ENCODE measurements at places on chromosomes 16 and 17.

DNA sequence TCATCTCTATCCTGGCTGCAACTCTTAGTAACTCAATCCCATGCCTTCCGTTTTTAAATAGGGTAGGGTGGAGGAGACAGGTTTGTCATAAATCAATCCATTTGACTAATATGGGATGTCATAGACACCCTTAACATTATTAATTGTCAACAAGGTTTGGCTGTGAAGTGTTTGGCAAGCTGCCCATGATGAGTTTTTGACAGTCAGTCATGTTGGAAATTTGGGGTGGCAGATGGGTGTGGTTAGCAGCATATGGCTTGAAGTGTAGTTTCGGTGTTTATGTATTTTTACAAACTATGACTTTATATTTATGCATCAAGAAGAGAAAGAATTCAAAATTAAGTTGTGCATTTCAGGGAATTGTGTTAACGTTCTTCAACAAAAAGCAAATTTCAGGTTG, 221.8 kb upstream of the CDH5 start:
- no peak for DNase-seq

GRCh38 chr17:80296221-80296620, 35.6 kb downstream of the RNF213 start:
- DNase-seq: no peak

DNA sequence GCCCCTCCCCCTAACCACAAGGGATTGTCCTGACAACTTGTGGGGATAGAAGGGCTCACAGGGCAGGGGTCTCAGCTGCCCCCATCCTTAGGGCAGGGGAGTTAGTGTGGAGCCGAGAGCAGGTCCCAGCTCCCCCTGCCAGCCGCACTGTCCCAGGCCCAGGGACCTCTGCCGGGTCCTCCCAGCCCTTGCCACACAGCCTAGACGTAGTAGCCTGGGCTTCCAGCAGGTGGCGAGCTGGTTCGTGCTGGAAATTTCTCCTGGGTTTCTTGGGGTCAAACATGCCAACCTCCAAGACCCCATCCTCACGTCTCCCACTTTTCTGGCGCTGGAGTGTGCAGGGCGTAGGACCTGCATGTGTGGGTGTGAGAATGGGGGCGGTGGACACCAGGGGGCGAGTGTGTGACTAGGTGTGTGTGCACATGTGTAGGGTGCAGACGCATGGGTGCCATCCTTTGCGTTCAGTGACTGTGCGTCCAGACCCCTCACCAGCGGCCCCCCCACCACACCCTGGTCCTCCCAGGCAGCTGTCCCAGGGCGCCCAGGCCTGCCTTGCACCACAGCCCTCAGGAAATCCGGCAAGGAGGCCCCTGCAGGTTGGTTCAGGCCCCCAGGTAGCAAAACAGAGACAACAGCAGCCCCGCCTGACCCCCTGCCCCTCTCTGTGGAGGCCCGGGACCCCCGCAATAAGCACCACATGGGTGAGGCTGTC, 29.5 kb downstream of the SBK1 start:
- DNase-seq: peak; percentile 67

DNA sequence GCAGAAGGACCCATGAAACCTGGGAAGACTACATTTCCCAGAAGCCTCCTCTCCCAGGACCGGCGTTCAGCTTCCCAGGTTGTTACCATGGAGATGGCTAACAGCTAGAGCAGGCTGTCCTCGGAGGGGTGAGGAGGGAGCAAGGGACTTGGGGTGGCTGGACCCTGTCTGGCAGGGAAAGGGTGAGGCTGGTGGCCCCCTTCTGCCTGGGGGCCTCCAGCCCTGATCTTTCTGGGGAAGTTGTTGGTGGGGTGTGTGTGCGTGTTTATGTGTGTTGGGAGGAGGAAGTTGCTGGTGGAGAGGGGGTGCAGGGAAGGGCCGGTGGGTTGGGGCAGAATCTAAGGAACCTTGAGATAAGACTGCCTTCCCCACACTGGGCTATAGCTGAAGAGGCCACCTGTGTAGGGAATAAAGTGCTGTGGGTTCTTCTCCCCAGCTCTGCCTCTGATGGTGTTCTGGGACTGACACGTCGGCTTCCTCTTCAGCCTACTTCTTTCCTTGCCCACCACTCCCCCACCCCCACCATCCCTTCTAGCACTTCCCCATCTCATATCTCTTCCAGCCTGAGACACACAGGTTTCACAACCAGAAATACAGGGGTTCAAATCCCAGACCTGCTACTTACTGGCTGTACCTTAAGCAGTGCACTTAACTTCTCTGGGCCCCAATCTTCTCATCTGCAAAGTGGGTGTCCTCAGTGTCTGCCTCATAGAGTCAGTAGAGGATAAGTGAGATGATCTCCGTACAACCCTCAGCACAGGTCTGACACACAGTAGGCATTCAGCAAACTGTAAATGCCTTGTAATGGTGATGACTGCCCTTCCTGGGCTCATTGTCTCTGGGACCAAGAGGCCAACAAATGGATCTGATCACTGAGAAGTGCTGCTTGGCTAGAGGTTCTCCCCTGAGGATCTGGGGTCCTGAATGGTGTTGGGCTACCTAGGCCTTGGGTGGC, at the start of gene DRC7:
TSS of gene DRC7 (plus strand) at position 82 of the 955 bp plus-strand sequence. CDS start 3,144 bp downstream, outside the sequence.
- peak; percentile 67 for DNase-seq

DNA sequence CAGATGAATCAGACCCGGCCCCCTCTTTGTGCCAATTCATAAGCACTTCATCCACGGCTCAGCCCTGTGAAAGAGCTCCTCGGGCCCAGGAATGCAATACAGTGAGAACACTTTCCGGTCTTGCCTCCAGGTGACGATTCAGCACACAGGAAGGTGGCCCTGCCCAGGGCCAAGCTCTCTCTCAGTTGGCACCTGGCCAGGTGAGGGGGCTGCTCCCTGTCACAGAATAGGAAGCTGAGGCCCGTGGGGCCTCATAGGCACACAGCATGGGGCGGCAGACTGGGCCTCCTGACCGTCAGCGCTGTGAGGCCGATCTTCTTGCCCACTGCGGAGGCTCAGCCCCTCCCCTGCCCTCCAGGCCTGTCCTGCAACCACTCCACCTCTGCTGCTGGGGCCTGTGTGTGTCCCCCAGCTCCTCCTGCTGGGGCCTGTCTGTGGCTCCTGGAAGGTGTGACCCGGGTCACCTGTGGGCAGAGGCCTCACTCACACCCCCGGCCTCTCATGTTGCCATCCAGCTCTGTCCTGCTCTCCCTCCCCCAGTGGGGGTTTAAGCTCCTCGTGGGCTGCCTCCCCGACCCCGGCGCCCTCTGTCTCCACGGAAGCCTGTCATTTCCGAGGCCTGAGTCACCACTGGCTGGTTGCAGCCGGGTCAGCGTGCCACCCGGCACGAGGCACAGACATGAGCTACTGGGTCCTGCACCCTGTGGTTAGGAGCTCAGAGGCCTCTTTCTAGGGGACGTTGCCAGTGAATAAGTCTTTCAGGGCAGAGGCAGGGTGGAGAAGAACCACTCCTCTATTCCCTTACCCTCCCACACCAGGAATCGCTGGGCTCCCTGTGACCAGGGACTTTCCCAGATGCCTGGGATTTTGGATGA, 114.4 kb downstream of the SEC14L1 start:
- no peak for DNase-seq

- DNase-seq: no peak
Measured at GRCh38 chr16:88469615-88470395, 16.7 kb downstream of the ZFPM1 start.

- peak; percentile 38 for DNase-seq
Measured at GRCh38 chr16:10040136-10041080, 141.8 kb downstream of the GRIN2A start.

GRCh38 chr16:68539711-68540239, 684 bp downstream of the ZFP90 start:
- no peak for DNase-seq

- DNase-seq: no peak
Measured at GRCh38 chr17:27354491-27355081, 60.7 kb downstream of the WSB1 start.

- no peak for DNase-seq
Measured at GRCh38 chr16:66513111-66513723, 36.7 kb downstream of the TK2 start.

GRCh38 chr17:82046903-82047302, 4.7 kb downstream of the RFNG start:
- no peak for DNase-seq

- no peak for DNase-seq
Measured at GRCh38 chr16:11450136-11450535, 104.9 kb downstream of the RMI2 start.

GRCh38 chr16:56600398-56600999, 7.9 kb upstream of the MT2A start:
- peak; percentile 21 for DNase-seq

DNA sequence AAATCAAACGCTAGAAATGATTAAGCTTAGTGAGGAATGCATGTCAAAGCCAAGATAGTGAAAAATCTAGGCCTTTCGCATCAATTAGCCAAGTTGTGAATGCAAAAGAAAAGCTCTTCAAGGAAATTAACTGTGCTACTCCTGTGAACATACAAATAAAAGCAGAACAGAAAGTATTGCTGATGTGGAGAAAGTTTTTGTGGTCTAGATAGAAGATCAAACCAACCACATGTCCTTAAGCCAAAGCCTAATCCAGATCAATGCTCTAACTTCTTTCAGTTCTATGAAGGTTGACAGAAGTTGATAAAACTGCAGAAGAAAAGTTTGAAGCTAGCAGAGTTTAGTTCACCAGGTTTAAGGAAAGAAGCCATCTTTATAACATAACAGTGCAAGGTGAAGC, 1044.6 kb downstream of the CDH11 start:
- no peak for DNase-seq

DNA sequence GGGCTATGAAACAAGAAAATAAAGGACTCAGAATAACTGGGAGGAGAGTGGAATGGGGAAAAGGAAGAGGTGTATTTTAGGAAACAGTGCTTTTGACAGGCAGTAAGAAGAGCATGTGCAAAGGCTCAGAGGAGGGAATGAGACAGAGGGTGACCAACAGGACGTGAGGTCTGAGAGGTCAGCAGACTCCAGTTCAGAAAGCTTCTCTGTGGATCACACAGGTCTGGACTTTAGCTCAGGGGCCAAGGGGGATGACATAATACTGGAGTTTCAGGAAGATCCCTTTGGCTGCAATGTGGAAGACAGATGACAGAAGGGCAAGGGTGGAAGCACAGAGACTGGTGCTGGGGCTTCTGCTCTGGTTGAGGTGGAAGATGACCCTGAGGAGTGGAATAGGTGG, 489.9 kb upstream of the CDH5 start:
- DNase-seq: no peak

GRCh38 chr17:66946251-66946650, 18.3 kb upstream of the CACNG4 start:
- no peak for DNase-seq

DNA sequence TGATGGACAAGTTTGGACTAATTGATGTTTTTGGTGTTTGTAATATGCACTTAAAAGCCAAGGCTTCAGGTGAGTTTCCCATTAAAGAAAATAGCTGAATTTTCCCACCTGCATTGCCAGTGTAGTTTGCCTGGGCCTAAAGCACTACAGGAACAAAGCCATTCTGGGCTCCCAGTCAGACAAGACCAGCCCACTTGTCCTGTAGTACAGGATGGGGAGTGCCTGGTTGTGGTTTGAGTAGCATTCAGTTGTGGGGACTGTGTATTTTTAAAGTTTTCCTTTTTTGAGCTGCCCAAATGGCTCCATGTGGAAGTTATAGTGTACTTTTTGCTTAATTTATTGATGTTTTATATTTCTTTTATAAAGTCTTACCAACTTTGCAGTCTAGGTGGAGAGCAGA, 91.7 kb downstream of the TANGO6 start:
- DNase-seq: no peak

- DNase-seq: no peak
Measured at GRCh38 chr16:88073201-88073721, 122.0 kb downstream of the BANP start.

DNA sequence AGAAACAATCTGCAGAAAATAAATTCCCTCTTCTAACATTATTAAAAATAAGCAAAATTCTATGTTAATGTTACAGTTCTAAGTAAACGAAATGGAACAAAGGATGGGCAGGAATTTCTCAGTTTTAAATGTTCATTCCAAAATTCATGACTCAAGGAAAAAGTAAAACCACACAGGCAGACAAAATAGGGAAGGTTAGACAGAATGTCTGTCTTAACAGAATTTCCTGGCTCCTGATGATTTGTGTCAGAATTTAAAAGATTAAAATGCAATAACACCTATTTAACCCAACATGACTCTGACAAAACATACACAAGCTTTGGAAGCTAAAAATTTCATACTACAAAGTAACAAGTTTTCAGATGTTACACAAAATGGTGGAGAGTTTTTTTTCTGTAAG, 42.8 kb downstream of the SPOP start:
- DNase-seq: no peak

DNA sequence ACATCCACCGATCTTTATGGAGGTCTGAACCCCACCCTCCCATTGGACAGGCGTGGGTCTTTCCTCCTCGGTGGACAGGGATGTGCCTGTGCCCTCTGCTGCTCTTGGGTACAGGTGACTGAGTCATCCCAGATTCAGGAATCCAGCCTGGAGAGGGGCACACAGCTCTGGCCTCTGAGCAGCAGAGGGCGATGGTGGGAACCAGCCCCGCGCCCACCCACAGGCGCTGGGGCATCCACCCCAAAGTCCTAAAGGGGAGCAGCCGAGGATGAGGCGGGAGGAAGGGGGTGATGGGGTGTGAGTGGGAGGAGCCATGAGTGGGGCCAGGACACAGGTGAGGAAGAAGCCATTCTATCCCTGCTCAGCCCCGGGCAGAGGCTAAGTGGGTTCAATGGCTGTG, 35.0 kb downstream of the ENGASE start:
- no peak for DNase-seq

DNA sequence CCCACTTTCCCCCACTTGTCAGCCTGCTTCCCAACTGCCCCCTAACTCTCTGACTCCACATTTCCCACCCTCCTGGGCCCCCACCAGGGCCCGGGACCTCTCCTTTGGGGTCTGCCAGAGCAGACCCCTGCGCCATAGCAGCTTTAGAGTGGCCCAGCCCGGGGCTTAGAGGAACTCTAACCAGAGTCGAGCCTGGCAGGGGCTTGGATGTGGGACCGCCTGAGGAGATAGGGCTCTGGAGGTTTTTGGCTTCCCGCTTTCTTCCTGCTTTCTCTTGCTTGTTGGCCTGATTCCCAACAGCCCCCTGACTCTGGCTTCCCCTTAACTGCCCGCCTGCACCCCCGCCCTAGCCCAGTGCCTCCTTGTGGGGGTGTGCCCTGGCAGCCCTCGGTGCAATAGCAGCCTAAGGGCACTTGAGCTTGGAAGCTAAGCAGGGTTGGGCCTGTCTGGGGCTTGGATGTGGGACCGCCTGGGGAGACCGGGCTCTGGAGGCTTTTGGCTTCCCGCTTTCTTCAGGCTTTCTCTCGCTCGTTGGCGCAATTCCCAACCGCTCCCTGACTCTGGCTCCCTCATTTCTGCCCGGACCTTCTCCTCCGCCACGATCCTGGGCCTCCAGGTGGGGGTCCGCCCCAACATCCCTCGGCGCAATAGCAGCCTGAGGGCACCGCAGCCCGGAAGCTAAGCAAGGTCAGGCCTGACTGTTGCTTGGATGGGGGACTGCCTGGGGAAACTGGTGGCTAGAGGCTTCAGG, 2292.0 kb downstream of the TP53TG3F start:
- DNase-seq: no peak

GRCh38 chr17:9987779-9988585, 82.9 kb upstream of the RCVRN start:
- peak; percentile 55 for DNase-seq

Measured in nephron progenitor cell (in vitro differentiated cells).